ENCODE measurements at places on chromosomes 11 and 22. TPM values are rescaled to one million over a fixed set of nuclear protein-coding genes. Genes with fewer than 3 reads are reported as not detected.
A peak's percentile ranks its signal among the peaks of the same experiment; 100 is the strongest.

LRRC10B gene
- polyA plus RNA-seq, result not detected

FAM111B gene
- polyA plus RNA-seq, result not detected

C1QTNF4 gene
- polyA plus RNA-seq, result not detected

OR10D3 gene
- polyA plus RNA-seq, result not detected

MOV10L1 gene
- polyA plus RNA-seq, result not detected

KRTAP5-10 gene
- polyA plus RNA-seq, result not detected

OR51E1 gene
- not detected for polyA plus RNA-seq

TREH gene
- not detected for polyA plus RNA-seq

MS4A7 gene
- polyA plus RNA-seq, result 0.22 TPM

SPDYC gene
- not detected for polyA plus RNA-seq

IGF2 gene
- not detected for polyA plus RNA-seq

ISX gene
- not detected for polyA plus RNA-seq

SLC43A1 gene
- polyA plus RNA-seq, result 15.4 TPM

DNA sequence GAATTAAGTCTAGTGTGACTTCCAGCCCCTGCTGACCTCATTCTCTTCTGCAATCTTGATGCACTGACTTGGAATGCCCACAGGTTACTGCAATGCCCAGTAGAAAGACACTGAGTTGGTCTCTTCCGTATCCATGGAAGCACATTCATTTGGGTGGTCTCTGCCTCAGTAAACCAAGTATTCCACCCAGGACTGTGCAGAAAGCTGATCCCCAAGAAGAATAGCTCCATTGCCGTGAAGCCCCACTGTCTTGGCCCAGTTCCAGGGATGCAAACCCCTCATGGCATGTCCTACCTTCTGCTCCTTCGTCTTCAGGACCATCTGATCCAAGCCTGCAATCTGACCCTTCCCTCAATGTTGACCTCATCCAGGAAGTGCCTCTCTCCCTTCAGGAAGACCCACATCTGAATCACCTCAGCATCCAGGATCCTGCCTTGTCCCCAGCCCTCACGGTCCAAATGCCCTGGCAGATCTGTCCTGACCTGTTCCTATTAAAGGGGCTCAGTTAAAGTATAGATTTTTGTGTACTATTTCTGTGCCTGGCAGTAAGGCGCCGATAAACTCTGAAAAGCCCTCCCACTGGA is 425.8 kb downstream of the SOX6 start:
- DNase-seq, result no peak

- DNase-seq, result no peak
Observed at GRCh38 chr11:70732881-70733196, 334.5 kb downstream of the CTTN start.

GRCh38 chr11:2129699-2130366 is 9.4 kb downstream of the IGF2 start:
- DNase-seq, result no peak

- DNase-seq, result no peak
Observed at GRCh38 chr11:21142007-21142406, 472.6 kb downstream of the NELL1 start.

DNA sequence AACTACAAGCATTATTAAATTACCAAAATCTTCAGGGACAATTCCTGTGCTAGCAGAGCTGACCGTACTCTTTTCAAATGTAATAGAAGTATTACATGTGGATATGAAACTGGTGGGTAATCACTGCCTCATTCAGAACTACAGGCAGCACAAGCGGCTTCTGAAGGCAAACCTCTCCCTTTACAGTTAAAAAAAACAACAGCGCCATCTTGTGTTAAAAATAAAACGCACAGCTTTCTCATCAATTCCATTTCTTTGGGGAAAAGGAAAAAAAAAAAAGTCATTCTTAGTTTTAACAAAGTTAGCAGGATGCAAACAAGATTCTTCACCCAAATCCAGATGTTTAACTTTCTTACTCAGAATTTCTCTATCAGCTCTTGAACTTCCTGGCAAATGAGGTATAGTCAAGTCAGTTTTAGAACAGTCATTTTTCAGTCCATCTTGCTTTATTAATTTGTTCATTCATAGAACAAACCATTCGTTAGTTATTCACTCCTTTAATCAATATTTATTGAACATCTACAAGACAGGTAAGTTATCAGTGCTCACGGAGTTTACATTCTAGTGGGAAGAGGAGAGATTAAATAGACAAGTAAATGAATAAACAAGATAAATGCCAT is 331.8 kb upstream of the MPPED2 start:
- DNase-seq, result no peak

GRCh38 chr11:94731880-94732601 is 36.1 kb upstream of the AMOTL1 start:
- DNase-seq, result no peak

GRCh38 chr11:8309311-8309710 is 45.6 kb upstream of the LMO1 start:
- DNase-seq, result no peak

GRCh38 chr11:2523821-2524391 is 79.1 kb downstream of the KCNQ1 start:
- DNase-seq, result peak; percentile 13

GRCh38 chr11:64650923-64651523 is 60.0 kb downstream of the SLC22A12 start:
- no peak for DNase-seq

- DNase-seq, result peak; percentile 14
Observed at GRCh38 chr11:27183672-27184457, 143.2 kb downstream of the BBOX1 start.

DNA sequence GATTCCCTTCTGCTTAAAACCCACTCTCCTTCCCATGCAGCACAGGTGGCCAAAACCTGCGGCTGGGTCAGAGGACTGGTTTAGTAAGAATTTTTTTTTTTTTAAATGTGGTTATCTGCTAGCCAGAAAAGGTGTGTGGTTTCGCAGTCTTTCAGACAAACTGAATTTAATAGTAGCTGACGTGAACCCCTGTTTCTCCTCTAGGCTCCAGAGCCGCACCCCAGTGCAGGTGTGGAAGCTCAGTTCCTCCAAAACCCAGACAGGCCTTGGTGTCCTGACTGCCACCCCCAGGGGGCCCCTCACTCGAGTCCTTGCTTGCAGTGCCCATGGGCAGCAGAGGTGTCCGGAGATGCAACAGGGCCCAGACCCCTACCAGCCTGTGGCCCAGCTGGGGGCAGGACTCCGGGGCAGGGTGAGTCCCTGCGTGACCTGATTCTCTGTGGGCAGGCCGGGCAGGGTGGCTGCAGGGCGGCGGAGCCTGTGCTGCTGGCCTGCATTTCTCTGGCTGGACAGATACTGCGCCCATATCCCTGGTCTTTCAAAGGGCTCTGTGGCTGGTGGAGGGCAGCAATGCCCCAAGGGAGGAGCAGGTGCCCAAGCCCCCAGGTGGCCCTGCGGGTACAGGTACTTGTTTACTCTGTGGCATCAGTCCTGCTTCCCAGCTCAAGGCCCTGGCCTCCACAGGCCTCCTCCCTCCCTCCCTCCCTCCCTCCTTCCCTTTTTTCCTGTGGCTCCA is 15.2 kb downstream of the KCNQ1 start:
- no peak for DNase-seq

DNA sequence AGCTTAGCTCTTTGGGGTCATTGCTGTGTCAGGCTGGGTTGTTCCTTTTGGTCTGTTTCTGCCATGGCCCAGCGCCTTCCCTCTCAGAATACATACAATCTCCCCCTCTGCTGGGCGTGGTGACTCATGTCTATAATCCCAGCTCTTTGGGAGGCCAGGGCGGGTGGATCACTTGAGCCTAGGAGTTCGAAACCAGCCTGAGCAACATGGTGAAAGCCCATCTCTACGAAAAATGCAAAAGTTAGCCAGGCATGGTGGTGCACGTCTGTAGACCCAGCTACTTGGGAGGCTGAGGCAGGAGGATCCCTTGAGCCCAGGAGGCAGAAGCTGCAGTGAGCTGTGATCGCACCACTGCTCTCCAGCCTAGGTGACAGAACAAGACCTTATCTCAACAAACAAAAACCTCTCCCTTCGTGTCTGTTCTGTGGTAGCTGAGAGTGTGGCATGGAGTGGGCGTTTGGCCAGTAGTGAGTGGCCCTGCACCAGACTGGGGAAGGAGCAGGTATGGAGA is 46.7 kb upstream of the RAB1B start:
- no peak for DNase-seq

GRCh38 chr22:50298937-50299784 is 8.3 kb downstream of the PLXNB2 start:
- DNase-seq, result no peak

DNA sequence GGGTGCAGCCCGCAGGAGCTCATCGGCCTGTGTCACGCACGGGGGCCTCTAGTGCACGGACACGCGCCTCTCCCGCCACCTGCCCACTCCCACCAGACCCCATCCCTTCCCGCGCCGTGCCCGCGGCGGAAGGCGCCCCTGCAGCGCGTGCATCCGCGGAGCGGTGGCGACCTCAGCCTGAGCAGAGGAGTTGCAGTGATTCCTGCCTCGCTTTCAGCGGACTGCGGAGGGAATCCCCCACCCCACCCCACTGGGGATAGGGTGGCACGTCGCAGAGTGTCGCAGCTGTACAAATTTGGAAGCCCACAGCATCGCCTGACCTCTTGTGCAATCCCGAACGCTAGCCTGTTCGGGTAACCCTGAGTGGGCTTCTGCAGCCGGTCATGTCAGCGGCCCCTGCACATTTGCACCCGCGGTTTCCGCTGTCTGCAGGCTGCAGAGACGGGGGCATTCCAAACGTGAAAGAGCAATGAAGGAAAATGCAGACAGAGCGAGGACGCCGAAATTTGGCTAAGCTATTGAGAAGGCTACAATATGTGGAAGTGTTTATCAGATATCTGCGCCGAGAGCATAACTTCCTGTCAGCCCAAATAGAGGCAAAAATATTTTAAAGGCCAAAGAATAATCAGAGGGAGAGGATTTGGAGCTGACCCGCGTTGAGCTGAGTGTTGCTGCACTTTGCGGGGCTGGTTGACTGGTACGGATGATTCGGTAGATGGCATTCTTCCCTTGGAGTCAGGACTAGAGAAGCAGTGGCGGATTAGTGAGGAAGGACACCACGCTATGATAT is 617 bp upstream of the ARHGAP20 start:
- DNase-seq, result no peak

- no peak for DNase-seq
Observed at GRCh38 chr11:65381716-65382032, 772 bp downstream of the SLC25A45 start.

DNA sequence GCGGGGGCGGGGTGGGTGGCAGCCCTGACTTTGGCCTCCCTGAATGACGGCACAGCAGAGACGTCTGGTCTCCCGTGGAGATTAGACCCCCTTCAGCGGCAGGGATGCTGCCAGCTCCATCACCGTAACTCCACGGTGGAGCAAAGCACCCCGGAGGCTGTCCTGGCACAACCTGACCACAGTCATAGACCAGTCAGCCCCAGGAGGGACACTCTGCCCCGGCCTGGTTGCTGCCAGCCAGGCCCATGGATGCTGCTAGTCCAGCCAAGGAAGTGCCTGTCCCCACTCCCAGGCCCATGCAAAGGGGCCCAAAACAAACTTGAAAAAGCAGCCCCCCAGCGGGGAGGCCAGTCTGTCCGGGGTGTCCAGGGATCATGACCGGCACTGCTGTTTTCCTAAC is 11.5 kb upstream of the ANO1 start:
- DNase-seq, result no peak

DNA sequence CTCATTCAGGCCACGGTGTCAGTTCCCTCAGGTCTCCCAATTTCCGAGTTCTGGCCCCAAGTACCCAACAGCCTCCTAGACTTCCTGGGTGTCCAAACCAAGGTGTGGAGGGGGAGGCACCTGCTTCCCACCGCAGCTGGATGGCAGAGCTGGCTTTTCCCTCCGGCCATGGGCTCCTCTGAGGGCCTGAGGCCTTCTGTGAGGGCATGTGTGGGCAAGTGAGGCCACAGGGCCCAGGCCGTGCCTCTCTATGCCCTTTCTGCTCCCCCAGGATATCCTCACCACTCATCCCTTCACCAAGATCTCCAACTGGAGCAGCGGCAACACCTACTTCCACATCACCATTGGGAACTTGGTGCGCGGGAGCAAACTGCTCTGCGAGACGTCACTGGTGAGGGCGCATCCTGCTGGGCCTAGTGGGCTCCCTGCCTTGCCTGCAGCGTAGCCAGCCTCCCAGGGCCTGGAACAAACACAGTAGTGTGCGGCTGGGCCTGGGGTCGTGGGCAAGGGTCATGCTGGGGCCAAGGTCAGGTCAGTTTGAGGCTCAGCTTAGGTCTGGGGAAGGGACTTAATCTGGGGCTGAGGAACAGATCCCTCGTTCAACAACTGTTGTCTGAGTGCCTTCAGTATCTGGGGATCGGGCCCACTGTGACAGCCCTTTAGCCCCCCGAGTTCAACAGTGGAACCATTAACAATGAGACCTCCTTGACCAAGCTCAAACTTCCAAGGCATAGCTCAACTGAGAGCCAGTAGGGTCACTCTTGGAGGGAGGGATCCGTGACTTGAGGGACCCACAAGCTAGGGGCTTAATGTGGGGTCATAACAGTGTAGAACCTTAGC is 85.8 kb downstream of the MYO7A start:
- DNase-seq, result no peak

GRCh38 chr11:61555051-61555969 is 25.6 kb downstream of the SYT7 start:
- no peak for DNase-seq

Measured in naive thymus-derived CD4-positive, alpha-beta T cell (primary cell).